AG20443 (cell line): ENCODE measurements at places on chromosomes 2 and 18.
A peak's percentile ranks its signal among the peaks of the same experiment; 100 is the strongest.

DNA sequence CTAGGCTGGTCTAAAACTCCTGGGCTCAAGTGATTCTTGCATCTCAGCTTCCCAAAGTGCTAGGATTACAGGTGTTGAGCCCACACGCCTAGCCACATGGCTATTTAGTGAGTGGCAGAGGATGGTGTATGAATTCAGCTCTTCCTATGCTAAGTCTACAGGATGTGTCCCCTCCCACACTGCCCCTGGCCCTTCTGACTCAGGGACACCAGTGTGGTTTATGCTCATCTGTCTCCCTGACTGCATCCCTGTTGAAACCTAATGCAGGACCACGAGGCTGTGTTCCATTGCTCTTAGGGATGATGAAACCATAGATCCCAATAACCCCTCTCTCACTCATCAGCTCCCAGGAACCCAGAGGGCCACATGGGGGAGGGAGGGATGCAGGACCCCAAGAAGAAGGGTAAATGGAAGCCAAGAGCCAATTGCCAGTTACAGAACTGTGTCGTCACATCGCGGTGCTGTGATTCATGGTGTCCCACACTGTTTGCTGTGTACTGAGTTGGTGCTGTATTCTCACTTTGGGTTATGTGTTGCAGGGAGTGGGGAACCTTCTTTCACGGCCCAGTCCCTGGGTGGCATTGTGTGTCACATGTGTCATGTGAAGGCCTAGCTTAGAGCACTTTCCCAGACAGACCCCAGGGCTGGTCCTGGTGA, 102.9 kb upstream of the HAAO start:
- no peak for DNase-seq

GRCh38 chr2:168524005-168524404, 67.9 kb downstream of the CERS6 start:
- DNase-seq, result no peak

DNA sequence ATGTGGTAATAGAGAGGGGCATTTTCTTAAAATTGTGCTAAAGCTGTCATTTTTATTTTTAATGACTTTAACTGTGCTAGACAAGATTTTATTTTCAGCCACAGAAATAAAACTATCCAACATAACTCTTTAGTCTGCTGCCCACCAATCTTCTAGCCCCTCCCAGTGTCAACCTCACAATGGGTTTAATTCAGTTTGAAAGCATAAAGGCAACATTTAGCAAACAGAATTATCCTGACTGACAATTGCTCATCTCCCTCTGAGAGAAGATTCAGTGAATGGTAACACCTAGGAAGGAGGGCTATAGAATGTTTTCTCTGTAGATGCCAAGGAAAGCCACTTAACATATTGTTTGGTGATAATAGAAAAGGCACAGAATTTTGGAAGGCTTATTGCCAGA, 5.2 kb downstream of the ERMN start:
- no peak for DNase-seq

DNA sequence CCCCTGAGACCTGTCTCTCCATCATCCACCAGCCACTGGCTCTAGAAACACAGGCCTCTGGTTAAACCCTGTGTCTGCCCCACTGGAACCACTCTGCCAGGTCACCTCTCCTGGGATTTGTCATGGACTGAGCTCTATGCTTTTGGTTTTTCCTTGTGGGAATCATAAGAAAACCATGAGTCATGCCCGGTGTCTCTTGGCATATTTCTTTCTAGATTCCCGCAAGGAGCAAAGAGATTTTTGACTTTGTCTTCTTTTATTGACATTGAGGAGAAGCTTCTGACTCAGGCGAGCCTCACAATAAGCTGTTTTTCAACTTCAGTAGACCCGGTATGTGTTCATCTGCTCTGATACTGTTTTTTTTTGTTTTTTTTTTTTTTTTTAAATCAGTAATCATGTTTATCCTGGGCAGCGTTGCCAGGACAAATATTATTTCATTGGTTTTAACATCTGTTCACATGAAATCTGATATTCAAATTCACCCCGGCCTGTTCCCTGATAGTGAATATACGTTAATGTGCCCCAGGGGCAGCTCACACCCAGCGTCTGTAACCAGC, 207.1 kb downstream of the ACKR3 start:
- DNase-seq, result peak; percentile 67

DNA sequence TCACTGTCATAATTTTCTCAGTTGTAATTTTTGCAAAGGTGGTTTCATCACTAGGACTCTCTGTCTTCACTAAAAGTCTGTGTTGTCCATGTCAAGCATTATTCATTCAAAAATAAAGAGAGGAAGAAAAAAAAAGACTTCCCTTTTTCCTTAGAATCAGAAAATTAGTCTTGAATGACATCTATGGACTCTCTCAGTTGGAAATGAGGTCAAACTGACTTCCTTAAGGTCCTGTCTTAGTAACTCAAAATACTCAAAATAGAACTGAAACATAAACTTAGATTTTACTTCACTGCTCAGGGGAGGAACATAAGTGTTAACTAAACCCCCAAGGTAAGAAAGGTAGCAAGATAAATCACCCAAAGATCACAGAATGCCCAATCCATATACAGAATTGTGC, 2.2 kb upstream of the ZNF407 start:
- no peak for DNase-seq

DNA sequence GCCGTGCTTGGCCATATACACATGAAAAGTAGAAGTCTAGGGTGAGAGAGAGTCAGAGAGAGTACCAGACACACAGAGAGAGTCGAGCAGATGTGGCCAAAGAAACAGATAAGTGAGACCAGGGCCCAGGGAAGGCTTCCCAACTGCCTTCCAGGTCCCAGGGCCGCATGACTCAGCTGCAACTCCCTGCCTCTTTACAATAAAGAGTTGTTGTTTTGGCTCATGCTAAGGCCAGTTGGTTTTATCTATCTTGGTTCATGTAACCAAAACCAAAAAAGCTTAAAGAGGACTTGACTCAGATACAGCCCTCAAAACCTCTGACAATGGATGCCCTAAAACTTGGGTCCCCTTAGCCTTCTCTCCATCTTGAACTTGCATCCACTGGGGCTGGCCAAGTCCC, 36.9 kb downstream of the REEP1 start:
- DNase-seq, result no peak

GRCh38 chr18:48827291-48828193, 123.2 kb downstream of the SMAD7 start:
- DNase-seq, result peak; percentile 71

DNA sequence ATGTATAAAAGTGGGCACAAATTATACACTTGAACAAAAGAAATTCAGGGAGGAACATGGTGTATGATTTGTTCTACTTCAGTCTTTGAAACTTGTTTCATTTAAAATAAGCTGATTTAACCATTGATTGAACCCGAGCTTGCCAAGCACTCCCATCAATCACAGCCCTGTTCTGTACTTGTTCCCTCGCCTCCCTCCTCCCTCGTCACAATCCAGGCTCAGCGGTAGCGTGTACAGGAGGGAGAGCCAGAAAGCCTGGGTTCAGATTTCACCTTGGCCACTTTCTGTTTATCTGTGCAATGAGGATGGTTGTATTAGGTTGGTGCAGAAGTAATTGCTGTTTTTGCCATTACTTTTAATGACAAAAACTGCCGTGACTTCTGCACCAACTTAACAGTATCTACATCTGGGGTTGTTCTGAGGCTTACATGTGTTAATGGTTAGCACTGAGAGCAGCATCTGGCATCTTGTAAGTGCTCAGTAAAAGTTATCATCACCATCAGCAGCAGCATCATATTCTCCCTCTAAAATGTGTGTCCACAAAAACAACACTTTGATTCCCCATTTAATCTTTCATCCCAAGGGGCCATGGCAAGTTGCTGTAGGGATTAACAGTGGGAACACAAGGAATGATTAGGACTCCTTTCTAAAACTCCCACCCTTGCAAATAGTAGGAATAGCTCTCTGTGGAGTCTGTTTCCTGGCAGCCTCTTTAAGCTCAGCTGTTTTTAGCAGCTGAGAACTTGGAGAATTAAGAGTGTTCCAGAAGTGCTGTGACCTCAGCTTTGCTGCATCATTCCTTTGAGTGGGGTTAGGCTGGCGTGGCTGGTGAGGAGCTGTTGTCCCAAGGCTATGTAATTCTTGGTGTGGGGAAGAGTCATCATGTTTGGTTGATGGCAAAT, 4.7 kb downstream of the DPYSL5 start:
- no peak for DNase-seq

DNA sequence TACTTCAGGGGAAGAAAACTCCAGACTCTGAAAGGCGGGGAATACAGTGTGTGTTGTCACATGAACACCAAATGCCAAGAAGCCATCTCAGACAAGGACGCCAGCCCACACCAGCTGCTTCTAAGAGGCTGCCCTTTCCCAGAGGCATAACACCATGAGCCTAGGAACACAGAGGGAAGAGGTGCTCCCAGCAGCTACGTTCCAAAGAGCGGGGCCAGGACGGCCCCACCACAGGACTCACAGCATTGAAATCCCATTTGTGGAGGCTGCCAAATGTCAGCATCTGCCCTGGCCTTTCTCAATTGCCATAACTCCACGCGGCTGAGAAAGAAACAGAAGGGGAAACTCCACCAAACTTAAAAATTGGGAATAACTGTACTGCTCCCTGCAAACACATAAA, 20.1 kb upstream of the ID2 start:
- peak; percentile 77 for DNase-seq

- DNase-seq, result no peak
Observed at GRCh38 chr18:27608742-27609141, 423.6 kb upstream of the CHST9 start.

DNA sequence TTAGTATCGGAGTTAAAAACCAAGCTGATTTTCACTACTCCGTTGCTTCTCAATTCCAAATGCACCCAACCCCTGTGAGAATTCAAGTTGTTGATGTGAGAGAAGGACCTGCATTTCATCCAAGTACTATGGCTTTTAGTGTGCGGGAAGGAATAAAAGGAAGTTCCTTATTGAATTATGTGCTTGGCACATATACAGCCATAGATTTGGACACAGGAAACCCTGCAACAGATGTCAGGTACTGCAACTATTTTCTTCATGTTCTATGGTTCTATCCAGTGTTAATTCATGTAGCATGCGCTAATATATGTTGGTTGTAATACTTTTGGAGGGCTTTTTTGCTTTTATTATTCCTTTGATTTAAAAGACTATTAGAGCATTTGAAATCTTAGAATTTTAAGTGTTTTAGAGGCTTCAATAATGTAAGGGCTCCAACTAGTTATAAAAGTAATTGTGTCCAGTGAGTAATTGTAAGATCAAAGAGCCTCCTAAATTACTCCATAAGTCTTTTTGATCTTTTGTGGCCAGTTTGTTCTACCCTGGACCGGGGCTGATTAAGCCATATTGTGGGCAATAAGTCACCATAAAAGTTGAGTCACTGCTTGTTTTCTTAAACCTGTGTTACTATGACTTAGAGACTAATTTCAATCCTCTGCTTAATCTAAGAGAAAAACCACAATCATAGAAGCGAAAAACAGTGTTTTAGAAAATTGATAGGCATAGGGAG, 22.9 kb downstream of the DSG4 start:
- DNase-seq, result no peak

GRCh38 chr2:236692937-236693336, 123.3 kb downstream of the ACKR3 start:
- no peak for DNase-seq

GRCh38 chr2:217475101-217475500, 527.7 kb downstream of the TNS1 start:
- no peak for DNase-seq

DNA sequence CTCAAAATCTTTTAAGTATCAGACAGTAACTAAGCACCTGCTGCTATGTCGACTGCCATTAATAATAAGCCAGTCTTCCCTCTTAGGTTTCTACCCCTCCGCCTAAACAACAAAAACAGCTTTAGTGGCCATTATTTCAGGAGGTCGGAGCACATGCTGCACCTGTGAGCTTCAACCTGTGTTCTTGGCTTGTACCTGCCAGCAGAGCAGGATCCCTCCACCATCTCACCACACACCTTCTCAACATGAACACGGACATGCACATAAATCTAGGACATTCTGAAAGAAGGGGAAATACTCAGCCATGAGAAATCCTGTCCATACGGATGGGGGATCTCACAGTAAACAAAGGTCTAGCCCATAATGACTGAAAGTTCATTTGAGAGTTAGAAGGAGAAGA, 3.7 kb downstream of the CYB5A start:
- no peak for DNase-seq

DNA sequence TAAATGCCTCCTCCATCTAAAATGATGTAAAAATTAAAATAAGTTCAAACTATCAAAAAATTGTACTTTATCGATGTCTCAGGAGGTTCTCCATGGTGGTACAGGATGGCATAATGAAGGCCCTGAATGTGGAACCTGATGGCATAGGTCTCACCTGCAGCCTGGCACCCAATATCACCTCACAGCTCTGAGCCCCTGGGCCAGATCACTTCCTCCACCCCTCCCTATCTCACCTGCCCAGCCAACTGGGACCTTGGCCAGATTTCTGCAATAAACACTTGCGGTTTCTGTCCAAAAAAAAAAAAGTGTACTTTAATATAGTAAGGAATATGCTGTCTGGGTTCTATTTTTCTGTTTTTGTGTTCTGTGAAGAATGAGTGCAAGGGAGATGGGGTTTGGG, 6.7 kb upstream of the RBM45 start:
- DNase-seq, result no peak

- DNase-seq, result no peak
Observed at GRCh38 chr2:156333274-156333950, 891 bp upstream of the NR4A2 start.

- peak; percentile 26 for DNase-seq
Observed at GRCh38 chr2:172782506-172783164, 47.0 kb downstream of the RAPGEF4 start.

GRCh38 chr2:160224507-160224906, 24.4 kb upstream of the ITGB6 start:
- DNase-seq, result no peak

- DNase-seq, result no peak
Observed at GRCh38 chr2:51919395-51919794, 887.5 kb upstream of the NRXN1 start.

DNA sequence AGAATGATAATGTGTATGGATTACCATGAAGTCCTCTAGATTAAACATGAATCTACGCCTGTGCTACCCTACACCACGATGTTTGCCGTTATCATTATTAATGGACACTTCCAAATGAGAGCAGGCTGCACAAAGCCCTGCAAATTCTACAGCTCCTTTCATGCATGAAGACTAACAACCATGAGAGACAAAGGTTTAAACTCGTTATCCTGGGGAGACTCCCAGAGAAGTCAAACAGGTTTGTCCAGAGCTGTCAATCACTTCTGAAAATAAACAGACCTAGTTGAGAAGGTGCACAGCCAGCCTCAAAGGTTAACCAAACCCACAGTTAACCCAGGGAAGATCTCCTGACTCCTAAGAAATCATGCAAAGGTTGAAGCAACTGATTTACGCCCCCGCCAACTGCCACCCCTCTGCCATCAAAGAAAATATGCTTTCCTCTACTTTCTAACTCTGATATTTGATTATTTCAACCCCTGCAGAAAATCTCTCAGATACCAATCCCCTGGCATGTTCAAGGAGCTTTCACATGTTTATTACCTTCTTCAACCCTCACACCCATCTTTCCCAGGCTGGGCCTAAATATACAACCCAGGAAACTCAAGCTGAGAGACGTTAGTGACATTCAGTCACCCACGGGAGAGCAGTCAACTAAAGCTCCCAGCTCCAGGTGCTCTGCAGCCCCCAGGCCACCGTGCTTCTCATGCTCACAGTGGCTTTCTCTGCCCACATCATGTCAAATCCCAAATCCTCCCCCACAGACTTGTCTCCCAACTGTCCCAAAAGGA, 35.9 kb downstream of the MYO5B start:
- no peak for DNase-seq
